ENCODE measurements at places on chromosomes 4 and X.

DNA sequence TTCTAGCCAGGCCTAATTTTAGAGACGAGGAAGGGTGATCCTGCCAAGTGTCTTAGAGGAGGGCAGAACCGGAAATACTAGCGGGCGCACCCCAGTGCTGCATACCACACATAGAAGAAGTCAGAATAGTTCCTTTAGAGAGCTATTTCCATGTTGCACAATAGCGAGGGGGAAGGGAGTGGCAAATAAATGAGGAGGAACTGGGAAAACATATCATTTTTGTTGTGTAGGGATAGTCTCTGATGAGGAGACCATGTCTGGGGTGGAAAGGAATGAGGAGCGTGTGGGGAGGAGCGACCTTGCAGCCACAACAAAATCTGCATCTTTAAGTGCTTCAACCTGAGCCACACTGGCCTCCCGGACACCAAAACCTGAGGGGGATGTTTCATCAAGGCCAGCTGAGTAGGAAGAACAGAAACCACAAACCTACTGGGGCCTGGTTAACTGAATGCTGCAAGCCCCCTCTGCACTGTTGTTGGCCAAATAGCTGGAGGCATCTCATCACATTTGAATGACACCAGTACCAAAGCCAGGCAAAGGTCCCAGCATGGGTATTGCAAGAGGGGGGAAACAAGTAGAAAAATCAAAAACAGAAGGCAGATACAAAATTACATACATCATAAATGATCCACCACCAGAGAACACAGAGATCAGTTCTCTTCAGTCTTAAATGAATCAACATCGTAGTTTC, 26.7 kb upstream of the C1QTNF7 start:
- peak; percentile 33 for DNase-seq

- no peak for DNase-seq
Measured at GRCh38 chr4:151951671-151952050, 190.9 kb upstream of the GATB start.

DNA sequence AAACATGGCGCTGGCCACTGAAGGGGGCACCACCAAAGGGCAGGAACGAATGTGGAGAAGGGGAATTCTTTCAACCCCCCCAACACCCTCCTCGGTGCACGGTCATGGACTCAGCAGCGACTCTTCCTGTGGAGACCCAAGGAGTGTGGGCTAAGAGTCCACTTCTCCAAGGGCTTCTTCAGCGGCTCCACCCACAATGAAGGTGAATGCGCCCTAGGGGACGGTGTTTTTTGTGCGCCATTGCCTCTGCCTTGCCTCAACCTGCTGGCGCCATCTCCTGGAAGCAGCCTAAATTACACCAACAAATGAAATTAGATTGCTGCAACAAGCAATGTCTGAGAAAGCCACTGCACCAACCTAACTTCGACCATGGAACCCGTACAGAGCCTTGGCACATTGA, 169.2 kb upstream of the MAGEB18 start:
- peak; percentile 47 for DNase-seq

- no peak for DNase-seq
Measured at GRCh38 chrX:63958134-63958865, 173.3 kb upstream of the ARHGEF9 start.

- no peak for DNase-seq
Measured at GRCh38 chr4:84796394-84796793, 170.1 kb downstream of the WDFY3 start.

- DNase-seq: no peak
Measured at GRCh38 chr4:82124932-82125786, 248.6 kb downstream of the HNRNPD start.

DNA sequence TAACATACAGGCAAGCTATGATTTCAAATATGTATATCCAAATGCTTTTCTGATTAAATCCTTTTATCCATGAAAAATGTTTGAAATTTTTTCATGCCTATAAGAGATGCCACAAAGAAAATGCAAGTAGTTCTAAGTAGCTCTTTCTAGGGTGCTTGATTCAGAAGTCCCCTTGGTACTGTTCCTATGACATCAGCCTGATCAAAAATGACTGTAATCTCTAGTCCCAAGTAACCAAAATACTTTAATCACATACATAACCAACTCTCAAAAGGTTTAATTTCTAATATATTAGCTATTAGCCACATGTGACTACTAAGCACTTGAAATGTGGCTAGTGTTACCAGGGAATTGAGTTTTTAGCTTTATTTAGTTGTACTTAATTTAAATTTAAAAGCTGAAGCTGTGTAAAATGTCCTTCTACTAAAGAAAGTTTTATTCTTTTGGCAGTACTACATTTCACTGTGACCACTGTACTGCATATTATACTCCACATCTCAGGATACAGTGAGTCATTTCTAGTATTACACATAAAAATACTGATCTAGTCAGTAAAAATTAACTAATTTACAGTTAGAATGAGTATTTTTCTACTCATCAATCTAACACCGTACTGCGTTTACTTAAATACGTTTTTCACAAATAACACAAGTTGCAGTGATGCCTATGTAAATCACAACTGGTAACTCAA, 33.9 kb downstream of the FBXW7 start:
- DNase-seq: no peak

DNA sequence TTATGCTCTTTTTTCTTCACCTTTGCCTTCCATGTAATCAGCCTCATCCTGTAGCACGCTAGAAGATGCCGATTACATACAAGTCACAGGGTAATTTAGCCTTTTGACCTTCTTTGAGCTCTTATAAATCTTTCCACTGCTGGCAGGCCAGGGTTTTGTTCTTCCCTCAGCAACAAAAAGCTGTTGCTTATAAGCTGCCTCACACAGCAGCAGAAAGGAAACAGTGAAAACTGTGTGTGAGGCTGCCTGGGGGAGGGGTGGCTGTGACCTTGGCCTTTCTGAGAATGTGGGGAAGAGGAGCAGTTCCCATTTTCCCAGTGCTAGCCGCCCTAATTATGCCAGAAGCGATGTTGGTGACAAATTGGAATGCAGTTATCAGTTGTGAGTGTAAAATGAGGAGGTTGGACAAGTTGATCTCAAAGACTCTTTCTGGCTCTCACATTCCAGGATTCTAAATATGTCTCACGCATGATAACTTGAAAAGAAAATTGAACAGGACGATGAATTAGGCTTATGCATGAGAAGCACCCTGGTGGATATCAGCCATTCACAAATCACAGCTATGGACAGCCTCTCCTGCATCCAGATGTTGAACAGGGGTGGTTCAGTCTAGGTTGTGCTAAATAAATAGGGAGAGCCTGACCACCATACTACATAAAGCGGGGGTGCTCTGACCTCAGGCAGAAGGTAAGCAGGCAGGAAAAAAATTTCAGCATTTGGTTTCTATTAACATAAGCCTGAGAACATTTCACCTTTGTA, 25.7 kb downstream of the SLITRK2 start:
- no peak for DNase-seq

GRCh38 chr4:117327491-117327890, 242.1 kb upstream of the TRAM1L1 start:
- DNase-seq: no peak

DNA sequence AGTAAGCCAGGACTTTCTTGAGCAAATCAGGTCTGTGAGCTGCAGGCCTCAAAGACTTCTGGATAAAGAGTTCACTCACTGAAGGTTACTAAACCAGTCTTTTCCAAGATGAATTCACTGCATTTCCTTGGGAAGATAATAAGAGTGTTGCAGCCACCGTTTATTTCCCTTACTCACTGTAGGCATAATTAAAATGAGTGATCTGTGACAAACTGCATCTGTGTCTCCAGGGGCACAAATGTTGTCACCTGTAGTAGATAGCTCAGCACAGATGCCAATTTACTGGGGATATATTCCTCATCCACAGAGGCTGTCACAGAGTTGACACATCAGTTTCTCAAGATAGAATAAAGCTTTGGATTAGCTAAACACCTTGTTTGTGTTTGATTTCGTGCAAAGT, 580.2 kb downstream of the SPRY1 start:
- no peak for DNase-seq

DNA sequence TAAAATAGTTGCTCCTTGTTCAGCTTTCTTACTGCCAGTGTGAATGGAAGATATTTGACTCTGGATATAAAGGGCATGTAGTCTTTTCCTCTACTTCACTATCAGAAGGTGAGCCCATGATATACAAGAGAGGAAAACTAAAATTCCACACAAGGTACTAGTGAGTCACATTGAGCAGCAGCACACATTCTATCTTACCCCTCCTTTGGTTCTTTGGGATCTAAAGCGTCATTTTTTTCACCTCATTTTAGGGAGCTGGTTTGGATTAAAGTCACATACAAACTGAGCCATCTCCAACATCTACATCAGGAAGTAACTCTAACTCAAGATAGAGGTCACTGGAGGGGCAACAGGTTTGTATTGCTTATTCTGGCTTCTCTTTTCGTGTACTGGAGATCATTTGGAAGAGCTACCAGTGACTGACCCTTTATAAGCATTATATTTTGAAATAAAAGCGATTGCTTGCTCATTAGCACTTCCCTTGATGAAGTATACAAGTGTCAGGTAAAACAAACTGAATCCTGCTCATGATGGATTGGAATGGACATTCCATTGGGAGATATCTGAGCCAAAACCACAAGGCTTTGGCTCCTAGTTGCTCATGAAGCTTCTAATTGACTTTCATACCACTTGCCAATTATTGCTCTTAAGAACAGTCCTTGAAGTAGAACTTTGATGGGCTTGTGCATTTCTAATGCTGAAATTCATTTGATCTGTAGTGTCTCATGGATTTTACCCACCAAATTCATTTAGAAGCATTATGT, 124.1 kb downstream of the SPCS3 start:
- DNase-seq: no peak

GRCh38 chr4:141513866-141514265, 122.5 kb upstream of the IL15 start:
- no peak for DNase-seq
